GM12891 (cell line): ENCODE measurements at places on chromosomes 11 and 22.

DNA sequence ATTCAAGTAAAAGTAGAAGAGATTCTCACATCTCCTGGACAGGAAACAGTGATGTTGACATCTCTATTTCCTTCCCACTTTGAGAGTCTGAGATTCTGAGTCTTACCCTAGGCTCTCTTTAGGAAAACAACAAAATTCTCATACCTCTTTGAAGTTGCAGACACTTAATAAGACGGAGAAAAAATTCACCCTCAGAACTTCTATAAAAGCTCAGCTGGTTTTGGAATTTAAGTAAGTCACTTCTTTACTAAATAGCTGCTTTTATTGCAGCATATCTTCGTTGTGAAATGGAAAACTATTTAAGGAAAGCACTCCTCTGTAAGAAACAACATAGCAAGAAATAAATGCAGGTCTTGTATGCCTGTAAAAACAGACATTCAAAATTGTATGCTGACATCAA is 79.1 kb downstream of the MSANTD4 start:
- no peak for DNase-seq

- no peak for DNase-seq
These were observed 69.5 kb upstream of the ZC3H12C start for GRCh38 chr11:110023711-110024110.

- DNase-seq, result no peak
These were observed 1.9 kb downstream of the HPS4 start for GRCh38 chr22:26481694-26482093.

GRCh38 chr11:69605737-69606526 is 35.0 kb upstream of the CCND1 start:
- DNase-seq, result no peak

GRCh38 chr11:63548178-63548577 is 11.6 kb downstream of the PLAAT4 start:
- no peak for DNase-seq

GRCh38 chr11:17930544-17931125 is 82.2 kb downstream of the SERGEF start:
- DNase-seq, result no peak

GRCh38 chr11:57787006-57787604 is 25.5 kb downstream of the CTNND1 start:
- no peak for DNase-seq

DNA sequence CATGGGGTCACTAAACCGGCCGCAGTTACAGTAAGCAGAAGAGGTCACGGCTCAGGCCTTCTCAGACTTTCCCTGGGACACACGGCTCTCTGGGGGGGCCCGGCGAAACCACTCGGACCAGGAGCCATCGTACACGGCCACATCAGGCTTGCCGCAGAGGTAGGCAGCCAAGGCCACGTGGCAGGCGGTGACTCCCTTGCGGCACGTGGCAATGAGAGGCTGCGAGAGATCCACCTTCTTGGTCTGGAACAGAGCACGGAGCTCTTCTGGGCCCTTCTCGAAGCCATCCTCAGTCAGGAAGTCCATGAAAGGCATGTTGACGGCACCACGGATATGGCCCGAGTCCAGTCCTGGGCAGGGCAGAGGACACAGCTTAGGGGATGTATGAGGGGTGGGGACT is 8.3 kb downstream of the TST start:
- no peak for DNase-seq

GRCh38 chr11:65243797-65244196 is 18.0 kb upstream of the POLA2 start:
- DNase-seq, result no peak

DNA sequence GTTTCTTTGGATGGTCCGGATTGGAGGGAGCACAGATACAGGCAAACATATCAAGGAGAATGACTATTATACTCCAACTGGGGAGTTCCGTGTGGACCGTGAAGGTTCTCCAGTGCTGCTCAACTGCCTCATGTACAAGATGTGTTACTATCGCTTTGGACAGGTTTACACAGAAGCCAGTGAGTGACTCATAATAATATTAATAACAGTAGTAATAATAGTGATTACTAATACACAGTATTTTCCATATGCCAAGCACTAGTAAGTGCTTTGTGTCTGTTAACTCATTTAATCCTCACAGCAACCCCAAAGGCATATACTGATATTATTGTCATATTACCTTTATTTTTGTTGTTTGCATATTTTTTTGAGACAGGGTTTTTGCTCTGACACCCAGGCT is 6.6 kb upstream of the CHEK1 start:
- DNase-seq, result no peak
